ENCODE measurements at places on chromosomes 6 and 20.

DNA sequence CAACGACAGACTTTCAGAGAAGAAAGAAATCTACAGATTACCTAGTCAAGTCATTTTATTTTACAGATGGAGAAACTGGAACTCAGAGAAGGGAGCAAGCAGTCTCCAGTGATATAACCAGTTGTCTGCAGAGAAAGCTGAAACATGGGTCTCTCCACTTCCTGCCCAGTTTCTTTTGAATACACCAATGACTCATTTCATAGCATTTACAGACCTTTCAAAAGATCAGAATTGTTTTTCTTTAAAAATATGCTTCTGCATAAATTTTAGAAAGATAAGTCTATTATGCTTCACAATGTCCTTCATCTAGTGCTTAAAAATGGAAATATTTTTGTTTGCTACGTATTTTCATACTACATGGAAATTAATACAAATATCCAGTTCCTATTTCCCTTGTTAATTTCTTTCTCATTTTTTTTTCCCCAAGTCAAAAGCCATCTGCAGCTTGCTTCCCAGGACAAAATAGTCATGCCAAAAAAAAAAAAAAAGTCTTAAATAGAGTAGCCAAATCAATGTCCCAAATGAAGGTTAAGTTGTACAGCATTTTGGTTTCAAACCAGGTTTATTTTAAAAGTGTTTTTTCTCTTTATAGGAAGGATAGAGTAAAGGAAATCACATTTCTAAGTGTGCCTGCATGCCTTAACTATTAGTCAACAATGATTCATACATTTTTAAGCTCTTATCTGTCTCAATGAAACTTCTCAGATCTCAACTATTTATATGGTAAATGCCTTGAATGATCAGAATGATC is 36.9 kb downstream of the ARHGAP18 start:
- DNase-seq: no peak

GRCh38 chr6:41921712-41921998 is 356 bp downstream of the BYSL start:
- no peak for DNase-seq

- DNase-seq: no peak
Observed at GRCh38 chr6:111610548-111611172, 5.0 kb upstream of the TRAF3IP2 start.

DNA sequence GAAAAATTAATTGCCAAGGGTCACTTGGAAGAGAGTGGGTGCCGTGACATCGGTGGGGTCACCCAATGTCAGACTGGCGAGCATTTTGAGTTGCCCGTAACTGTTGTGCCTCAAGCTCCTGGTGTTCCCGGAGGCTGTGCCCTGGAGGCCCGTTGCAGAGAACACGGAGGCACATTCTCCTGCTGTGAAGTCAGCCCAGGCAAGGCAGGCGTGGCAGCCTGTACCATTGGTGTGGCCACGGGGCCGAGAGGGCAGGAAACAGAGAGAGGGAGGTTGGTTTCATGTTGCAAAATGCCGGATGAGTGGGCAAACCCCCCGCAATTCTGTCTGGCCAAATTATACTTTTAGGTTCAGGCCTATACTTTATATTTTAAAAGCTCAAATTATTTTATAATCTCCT is 81.2 kb downstream of the THBS2 start:
- no peak for DNase-seq

- DNase-seq: no peak
Observed at GRCh38 chr6:129606664-129607063, 103.3 kb downstream of the ARHGAP18 start.

GRCh38 chr6:149046822-149047246 is 270.7 kb upstream of the TAB2 start:
- no peak for DNase-seq

GRCh38 chr6:138970856-138971425 is 17.1 kb downstream of the REPS1 start:
- DNase-seq: no peak

DNA sequence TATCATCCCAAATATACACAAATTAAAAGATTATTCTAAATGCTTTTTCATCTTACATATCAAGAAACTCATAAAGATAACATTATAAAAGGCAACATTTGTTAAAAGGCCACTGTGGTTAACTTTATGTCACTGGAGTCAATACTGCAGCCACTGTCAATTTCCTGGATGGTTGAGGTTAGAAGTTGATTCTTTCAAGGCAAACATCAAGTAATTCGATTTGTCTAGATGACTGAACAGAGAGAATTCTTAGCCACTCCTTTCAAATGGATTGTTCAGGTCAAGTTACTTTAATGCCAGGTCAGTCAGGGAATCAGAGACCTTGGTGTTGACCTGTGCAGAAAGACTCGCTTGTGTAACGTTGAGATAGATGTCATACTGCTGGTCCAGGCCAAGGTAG is 44.4 kb upstream of the SIM1 start:
- DNase-seq: no peak

GRCh38 chr20:40510622-40511021 is 178.4 kb downstream of the MAFB start:
- DNase-seq: no peak
